ENCODE measurements at places on chromosomes 7 and 10.

- no peak for DNase-seq
Measured at GRCh38 chr7:35495377-35495776, 199.6 kb downstream of the HERPUD2 start.

- no peak for DNase-seq
Measured at GRCh38 chr10:71332466-71332865, 13.4 kb downstream of the SLC29A3 start.

DNA sequence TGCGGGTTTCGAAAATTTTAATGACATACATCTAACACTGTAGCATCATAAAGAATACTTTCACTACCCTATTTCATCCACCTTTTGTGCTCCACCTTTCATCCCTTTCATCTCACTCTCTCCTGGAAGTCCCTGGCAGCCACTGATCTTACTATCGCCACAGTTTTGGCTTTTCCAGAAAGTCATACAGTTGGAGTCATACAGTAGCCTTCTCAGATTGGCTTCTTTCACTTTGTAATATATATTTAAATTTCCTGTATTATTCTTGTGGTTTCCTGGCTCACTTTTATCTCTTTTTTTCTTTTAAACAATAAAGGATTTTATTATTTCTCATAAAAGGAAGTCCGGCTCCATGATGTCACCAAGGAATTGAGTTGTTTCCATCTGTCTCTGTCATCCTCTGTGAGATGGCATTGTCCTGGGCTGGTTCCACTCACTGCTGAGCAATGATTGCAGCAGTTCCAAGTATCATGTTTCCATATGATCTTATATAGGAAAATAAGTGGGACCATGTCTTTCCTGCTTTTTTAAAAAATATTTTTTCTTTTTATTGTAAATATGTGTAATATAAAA is 626.3 kb downstream of the POM121L12 start:
- no peak for DNase-seq

DNA sequence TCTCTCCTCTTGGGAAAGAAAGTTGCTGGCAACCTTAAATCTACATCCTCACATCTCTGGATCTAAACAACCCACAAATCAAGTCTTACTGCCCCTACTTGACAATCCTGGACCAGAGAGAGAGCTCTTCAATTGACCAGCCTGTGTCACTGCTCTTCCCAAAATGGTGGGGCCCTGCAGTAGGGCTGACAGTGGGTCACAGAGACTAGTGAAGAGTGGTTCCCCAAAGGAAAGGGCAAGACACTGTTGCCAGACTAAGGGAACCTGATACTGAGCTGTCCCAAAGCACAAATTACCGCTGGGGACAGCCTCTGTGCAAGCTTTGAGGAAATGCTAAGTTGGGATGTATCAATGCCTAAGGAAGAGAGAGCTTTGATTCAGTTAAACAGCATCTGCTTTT is 4.5 kb upstream of the GPRIN2 start:
- DNase-seq = no peak

- no peak for DNase-seq
Measured at GRCh38 chr10:130046591-130046990, 64.0 kb downstream of the C10orf143 start.

- no peak for DNase-seq
Measured at GRCh38 chr7:16685535-16685934, 39.6 kb downstream of the BZW2 start.
